ENCODE measurements at places on chromosomes 4 and X.

GRCh38 chrX:33726281-33727160 lies 405.6 kb downstream of the FAM47A start:
- no peak for DNase-seq

- DNase-seq: no peak
Measured at GRCh38 chrX:71626576-71626975, 8.3 kb upstream of the CXCR3 start.

DNA sequence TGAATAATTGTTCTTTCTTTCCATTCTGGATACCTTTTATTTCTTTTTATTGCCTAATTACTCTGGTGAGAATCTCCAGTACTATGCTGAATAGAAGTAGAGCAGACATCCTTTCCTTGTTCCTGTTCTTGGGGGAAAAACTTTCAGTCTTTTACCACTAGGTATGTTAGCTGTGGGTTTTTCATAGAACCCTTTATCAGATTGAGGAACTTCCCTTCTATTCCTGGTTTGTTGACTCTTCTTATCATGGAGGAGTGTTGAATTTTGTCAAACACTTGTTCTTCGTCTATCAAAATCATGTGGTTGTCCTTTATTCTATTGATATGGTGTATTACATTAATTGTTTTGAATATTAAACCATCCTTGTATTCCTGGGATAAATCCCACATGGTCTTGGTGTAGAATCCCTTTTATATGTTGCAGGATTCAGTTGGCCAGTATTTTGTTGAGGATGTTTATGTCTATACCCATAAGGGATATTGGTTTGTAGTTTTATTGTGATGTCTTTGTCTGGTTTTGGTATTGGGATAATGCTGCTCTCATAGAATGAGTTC lies 23.6 kb downstream of the SH3BP2 start:
- DNase-seq: no peak

- no peak for DNase-seq
Measured at GRCh38 chr4:188879598-188879997, 740.4 kb downstream of the TRIML1 start.

- DNase-seq: no peak
Measured at GRCh38 chrX:150983521-150984168, 510 bp downstream of the HMGB3 start.

DNA sequence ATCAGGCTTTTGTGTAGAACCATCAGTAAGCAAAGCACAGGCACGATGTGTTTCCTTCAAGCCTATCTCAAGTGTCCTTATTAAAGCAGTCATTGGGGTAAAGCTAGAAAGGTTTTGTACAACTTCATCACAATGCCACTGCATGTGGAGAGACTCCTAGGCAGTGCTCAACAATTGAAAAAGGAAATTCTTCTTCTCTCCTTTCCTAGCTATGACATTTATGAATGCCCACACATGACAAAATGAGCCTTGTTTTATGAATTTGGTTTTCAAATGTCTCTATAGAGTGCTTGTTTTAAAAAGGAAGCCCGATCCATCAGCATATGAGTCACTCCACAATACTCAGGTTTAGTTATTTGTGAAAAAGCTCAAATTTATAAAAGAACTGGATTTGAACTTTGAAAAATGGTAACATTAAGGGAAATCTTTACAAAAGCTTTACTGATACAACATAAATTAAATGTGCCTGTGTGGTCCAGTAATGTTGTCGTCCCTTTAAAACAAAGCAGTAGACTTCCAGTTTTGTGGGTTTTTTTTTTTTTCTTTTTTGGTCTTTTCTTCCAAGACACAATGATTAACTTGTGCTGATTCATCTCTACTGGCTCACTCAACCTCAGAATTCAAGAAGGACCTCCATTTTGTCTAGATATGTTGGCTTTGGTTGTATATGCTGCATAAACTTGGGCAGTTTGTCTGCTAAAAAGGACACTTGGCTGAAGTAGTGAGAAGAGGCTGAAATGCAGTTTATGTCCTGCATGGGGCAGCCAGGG lies 273.8 kb downstream of the GASK1B start:
- no peak for DNase-seq

- peak; percentile 39 for DNase-seq
Measured at GRCh38 chrX:150935467-150935866, 37.0 kb upstream of the CD99L2 start.

All from astrocyte of the cerebellum (primary cell).